CD4-positive, alpha-beta T cell treated with Interleukin-1 beta for 1 hour (primary cell): ENCODE measurements at places on chromosomes 3 and 15.

DNA sequence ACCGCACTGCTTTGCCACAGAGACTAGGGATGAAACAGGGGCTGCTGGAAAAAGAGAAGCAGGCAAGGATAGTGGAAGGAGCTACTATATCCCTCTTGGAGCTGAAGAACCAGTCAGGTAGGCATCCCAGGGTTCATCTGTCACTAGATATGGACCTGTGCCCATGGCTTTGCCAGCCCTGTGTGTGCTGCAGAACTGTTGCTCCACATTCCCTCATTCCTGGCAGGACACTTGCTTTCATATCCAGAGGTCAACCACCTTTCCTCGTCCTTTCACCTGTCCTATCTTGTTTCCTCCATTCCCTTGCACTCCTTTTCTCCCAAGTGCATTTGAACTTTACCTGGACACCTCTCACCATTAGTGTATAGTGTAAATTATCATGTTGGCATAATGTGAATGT is 12.0 kb downstream of the SNRK start:
- no peak for DNase-seq

DNA sequence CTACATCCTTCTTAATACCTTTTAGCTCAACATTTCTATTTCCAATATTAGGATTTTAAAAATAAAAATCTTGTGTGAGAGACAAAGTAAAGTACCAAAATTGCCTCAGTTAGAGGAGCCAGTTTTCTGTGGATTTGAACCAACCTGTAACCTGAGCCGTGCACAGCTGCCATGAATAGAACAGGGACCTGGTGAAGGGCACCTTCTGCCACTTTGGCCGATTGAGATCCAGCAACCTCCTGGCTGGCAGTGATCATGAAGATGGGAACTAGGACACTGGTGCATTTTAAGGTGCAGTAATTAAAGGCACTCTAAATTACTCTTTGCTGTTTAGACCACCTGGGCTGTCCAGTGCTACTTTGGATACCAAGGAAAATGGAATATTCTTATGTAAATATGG is 34.3 kb upstream of the TRAK1 start:
- DNase-seq, result no peak

- DNase-seq, result no peak
Observed at GRCh38 chr3:192033246-192033645, 572.3 kb downstream of the PYDC2 start.

DNA sequence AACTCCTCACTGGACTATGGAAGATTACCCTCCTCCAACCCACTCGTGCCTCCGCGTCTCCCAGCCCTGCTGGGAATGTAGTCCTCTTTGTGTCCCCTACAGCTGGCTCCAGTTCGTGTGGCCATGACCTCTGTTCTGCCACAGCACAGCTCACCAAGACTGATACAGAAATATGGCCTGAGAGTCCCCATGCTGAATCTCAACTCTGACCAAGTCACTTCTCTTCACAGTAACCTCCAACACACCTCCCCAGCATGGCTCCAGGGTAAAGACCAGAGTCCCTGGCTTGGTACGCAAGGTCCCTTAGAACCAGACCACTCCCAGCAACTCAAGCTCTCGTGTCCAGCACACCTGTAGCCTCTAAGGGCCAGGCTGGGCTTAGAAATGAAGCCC is 2.3 kb upstream of the COL7A1 start:
- no peak for DNase-seq

GRCh38 chr15:81511138-81511537 is 137.1 kb upstream of the TMC3 start:
- no peak for DNase-seq

GRCh38 chr3:180571831-180572598 is 29.9 kb upstream of the TTC14 start:
- no peak for DNase-seq

DNA sequence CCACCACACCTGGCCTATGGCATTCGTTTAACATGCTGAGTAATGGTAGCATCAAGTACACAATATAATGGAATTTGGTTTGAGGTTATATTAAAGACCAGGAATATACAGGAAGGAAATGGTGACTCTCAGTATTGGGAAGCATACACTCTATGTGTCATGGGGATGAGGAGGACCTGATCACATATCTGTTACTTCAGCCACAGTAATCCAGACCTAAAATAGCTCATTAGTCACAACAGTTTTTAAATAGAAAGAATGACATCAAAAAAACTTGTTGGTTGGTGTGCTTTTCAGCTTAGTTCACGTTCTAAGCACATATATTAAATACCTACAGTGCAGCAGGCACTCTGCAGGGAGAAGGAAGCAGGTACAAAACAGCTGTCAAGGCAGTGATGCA is 52.5 kb upstream of the ATP2C1 start:
- no peak for DNase-seq

- DNase-seq, result peak; percentile 90
Observed at GRCh38 chr3:52253314-52254304, 8.1 kb downstream of the PPM1M start.

- no peak for DNase-seq
Observed at GRCh38 chr15:100856867-100857266, 22.8 kb upstream of the ALDH1A3 start.

- no peak for DNase-seq
Observed at GRCh38 chr3:99635348-99635747, 3.0 kb upstream of the COL8A1 start.

DNA sequence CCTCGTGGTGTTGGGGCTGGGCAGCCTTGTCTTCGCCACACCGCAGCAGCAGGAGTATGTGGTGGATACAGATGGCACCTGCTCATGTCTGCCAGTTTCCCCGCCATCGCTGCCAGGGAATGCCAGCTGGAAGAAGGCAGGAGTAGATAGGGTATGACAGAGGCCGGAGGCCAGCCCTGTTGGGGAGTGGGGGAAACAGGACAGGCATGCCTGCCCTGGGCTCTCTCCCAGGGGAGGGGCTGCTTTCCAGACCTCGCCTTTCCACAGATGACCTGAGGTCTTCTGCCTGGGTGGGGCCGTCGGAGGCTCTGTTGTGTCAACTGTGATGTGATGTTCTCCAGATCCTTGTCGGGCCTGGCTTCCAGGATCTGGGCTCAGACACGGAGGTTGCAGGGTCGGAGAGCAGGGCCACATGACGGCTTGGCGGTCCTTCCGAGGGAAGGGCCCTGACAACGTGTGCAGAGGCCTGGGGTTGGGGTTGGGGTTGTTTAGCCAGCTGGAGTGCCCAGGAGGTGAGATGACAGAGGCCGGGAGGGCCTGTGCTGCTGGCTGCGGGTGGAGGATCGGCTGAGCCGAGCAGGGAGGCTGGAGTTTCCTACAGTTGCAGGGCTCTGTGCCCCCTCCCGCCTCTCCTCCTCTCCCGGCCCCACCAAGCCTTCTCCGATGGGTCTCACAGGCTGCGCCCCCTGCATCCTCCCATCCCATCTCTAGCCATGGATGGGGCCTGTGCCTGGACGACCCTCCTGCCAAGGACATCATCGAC is 102.0 kb downstream of the TBC1D2B start:
- DNase-seq, result no peak

DNA sequence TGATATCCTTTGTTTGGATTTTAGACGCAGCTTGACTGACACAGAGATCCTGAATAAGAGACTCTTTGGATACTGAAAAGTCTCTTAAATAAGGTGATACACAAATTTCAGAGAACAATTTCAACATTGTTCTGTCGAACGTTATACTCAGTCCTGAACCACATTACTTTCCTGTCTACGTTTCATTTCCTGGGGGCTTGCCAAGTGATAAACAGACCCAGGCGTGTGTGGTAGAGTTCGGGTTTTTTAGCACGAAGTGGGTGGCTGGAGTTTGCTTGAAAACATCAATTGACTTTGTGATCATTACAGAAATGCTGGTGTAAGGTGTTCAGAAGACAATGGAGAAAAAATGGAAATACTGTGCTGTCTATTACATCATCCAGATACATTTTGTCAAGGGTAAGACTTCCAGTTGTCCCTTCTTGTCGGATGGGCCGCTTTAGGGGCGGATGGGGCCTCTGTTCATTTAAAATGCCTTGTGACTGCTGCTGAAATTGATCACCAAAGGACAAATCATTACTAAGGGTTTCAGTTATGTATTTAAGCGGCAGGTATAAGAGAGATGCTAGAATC is at the start of gene CD96:
TSS of gene CD96 (plus strand) at position 287 of the 573 bp plus-strand sequence. CDS start at position 339, 52 bp downstream.
- DNase-seq, result peak; percentile 85

GRCh38 chr3:172624999-172625398 is 85.9 kb downstream of the NCEH1 start:
- DNase-seq, result no peak

DNA sequence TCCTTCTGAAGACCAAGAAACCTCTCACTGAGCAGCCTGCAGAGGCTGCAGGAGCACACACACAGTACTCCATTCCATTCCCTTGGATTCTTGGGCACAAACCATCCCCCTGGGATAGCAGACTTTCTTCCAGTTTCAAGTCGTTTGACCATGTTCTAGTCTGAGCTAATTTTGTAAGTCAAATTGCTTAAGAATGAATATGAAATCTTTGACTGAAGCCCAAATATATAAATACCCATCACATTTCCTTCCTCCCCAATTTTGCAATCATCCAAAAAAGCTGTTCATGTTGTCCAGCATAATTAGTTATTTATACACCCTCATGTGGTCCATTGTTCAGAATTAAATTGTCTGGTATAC is 231.2 kb upstream of the TPRG1 start:
- no peak for DNase-seq

DNA sequence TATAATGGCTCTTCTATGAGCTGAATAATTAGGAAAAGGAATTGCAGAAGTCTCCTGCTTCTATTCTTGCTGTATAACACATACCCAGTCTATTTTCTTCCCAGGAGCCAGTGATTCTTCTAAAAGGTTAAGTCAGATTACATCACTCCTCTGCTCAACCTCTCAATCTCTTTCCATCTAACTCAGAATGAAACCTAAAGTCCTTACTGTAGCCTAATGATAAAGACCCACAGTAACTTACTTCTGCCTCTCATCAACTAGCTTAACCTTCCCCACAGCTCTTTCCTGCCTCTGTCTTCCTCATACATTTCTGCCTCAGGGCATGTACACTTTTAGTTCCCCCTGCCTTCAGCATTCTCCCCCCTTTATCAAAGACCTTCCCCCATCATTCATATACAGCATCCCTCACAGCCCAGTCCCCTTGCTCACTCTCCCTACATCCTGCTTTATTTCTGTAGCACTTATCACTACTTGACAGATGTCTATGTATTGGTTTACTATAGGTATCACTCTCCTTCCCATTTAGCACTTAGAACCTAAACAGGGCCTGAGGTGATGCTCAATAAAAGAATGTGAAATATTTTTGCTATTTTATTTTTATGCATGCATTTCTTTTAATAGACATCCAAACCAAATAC is 28.5 kb upstream of the CMTM6 start:
- no peak for DNase-seq

DNA sequence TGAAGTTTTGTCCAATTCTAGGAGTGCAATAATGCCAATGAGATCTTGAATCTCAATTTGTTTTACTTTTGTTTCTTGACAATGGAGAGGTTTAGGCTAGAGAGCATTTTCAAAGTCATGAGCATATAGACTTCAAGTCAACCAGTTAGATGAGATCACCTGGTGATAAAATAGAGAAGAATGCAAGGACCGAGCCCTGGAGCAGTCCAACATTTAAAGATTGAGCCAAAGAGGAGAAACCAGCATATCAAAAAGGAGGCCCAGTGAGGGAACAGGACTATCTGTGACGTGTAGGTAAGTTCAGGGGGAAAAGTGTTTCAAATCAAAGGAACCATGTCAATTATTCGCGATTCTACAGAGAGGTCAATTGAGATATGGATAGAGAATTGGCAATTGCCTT is 1.7 kb upstream of the PIAS1 start:
- DNase-seq, result no peak

DNA sequence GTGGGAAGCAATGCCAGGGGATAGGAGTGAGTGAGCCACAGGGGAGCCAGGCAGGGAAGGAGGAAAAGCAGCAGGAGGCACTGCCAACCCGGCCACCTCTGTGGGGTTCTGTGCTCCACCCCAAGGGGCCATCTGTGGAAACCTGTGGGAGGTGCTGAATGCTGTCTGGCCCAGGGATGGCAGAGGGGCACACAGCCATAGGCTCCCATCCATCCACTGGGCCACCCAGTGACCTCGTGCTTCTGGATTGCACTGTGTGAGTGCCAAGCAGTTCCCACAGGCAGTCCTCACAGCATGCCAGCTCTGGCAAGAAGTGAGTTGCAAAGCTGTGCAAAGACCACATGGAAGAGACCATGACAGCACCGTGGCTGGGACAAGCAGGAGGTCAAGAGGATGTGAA is 27.5 kb downstream of the DNAJB8 start:
- no peak for DNase-seq

GRCh38 chr3:9864200-9864927 is 15.7 kb downstream of the CIDEC start:
- DNase-seq, result no peak

- no peak for DNase-seq
Observed at GRCh38 chr3:61847784-61848462, 286.6 kb downstream of the PTPRG start.

GRCh38 chr15:84949845-84950569 is 31.6 kb upstream of the PDE8A start:
- DNase-seq, result no peak

- DNase-seq, result no peak
Observed at GRCh38 chr15:75599401-75599800, 20.3 kb upstream of the PTPN9 start.

DNA sequence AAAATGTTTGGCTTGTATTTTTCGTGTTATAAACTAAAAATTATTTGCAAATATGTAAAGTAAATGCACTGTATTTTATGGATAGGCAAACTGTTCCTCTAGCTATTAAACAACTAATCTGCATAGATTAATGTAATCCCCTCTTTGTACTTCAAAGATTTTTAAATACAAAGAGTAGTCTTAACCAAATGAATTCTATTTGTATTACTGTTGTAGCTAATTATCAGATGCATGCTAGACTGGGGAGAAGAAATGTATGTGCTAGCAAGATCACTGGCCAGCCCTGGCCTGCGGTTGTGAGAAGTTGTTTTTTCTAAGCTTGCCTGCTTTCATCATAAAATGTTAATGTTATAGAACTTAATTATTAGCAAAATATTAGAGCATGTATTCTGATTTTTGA is 92.6 kb downstream of the STT3B start:
- DNase-seq, result no peak

DNA sequence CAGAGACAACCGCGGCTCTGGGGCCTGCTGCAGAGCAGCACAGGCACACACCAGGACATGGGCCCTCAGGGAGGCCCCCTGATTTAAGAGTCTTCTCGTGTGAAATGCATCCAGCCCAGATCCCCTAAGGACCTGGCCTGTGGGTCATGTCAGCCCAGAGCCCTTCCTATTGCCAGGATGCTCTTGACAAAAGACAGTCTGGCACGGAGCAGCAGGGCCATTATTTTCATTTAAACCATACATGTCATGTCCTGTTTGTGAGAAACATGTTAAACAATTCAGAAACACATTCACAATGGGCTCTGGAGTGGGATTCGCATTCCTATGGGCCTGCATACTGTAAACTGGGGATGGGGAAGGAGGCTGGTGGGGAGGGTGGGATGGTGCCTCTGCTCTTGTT is 367.4 kb upstream of the WNT5A start:
- no peak for DNase-seq

GRCh38 chr15:46117071-46117470 is 482.2 kb downstream of the SQOR start:
- no peak for DNase-seq

- DNase-seq, result no peak
Observed at GRCh38 chr3:71491154-71491752, 92.3 kb downstream of the FOXP1 start.
